ENCODE measurements at places on chromosomes 1 and 21. TPM values are rescaled to one million over a fixed set of nuclear protein-coding genes. Genes with fewer than 3 reads are reported as not detected.

The TAS1R1 gene
- not detected for total RNA-seq

GRCh38 chr1:182616130-182617013 is 12.2 kb upstream of the RGS16 start:
- DNase-seq: peak; percentile 66

The RAB42 gene
- not detected for total RNA-seq

The MYOC gene
- not detected for total RNA-seq

DNA sequence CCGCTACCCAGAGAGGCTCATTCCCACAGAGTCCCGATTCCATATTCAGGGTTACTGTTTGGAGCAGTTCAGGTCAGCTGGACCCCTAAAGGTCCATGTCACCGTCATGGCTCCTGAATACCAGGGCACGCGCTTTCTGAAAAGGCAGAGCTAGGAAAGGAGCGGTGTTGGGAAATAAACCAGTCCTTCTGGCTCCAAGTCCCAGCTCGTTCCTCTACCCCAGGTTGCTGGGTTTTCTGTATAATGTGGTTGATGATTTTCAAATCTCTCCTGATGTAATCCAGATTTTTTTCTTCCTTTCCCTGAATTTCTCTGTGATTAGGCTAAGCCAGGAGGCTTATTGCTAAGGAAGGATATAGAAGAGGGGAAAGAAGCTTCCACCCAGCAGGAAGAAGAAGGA is 14.0 kb upstream of the PKP1 start:
- no peak for DNase-seq

The RSBN1 gene
- 44.2 TPM for total RNA-seq

DNA sequence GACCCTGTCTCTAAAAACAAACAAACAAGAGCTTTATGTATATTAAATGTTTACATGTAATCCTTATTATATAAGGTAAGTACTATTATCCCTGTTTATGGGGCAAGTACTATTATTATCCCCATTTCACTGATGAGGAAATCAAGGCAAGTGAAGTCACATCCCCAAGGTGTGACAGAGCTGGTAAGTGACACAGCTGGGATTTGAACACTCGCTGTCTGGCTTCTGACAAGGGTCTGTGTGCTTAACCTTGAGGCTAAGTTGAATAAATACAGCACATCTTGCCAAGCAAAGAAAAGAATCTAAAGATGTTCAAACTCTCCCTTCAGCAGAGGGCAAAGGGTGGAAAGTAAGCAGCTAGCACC is 167.9 kb upstream of the IRF2BP2 start:
- DNase-seq: no peak

The LYPD8 gene
- total RNA-seq: not detected

DNA sequence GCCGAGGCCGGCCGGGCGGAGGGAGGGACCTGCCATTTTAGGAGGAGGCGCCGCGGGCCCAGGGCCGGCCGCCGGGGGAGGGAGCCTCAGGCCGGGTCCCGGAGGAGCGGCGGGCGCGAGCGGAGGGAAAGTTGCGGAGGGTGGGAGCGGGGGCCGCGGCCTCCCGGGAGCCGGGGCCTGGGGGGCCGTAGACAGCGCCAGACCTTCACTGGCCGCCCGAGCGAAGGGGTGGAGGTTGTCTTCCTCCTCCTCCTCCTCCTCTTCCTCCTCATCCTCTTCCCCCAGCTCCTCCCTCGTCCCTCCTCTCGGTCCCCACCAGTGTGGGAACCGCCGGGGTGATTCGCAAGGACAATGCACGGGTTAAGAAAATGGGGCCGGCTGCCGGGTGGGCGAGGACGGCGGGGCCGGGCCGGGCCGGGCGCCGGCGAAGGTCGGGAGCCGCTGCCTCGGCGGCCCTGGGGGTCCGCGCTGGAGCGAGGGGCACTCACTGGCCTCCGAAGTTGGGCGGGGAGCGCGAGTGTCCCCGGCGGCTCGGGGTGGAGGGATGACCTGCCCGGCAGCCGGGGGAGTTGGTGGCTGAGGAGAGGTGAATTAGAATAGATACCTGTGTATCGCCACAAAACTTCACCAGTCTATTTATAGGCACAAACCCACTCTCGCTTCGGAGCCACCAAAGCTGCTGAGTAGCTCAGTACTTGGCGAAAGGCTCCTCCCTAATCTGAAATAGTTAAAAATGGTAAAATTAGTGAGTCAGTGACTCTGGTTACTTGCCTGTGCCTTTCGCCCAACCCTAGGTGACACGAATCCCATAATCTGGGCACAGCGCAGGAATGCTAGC is 1.3 kb downstream of the DYRK1A start:
- peak; percentile 10 for DNase-seq

GRCh38 chr1:156740237-156740740 is 599 bp downstream of the MRPL24 start:
- DNase-seq: no peak

DNA sequence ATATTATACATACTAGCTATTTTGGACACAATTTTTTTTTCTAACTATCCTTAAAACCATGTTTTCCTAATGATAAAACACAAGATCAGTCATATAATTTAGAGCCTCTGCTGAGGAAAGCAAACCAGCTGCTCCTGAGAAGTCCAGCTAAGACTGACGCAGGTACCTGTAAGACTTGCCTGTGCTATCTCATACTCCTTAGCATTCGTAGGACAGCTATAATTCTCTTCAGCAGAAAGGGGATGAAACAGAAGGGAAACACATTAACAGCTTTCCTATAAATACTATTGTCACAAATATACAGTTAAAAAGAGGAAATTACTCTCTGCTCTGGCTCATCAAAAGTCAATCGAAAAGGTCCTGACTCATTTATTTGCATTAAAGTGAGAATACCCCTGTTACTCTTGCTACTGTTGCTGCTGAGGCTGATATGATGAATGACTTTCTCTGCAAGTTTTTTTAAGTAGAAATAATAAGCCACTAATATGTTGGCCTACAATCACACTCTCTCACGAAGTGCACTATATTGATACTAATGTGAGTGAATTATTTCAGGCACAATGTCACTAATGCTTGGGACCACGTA is 757.1 kb downstream of the KCNT2 start:
- DNase-seq: no peak

DNA sequence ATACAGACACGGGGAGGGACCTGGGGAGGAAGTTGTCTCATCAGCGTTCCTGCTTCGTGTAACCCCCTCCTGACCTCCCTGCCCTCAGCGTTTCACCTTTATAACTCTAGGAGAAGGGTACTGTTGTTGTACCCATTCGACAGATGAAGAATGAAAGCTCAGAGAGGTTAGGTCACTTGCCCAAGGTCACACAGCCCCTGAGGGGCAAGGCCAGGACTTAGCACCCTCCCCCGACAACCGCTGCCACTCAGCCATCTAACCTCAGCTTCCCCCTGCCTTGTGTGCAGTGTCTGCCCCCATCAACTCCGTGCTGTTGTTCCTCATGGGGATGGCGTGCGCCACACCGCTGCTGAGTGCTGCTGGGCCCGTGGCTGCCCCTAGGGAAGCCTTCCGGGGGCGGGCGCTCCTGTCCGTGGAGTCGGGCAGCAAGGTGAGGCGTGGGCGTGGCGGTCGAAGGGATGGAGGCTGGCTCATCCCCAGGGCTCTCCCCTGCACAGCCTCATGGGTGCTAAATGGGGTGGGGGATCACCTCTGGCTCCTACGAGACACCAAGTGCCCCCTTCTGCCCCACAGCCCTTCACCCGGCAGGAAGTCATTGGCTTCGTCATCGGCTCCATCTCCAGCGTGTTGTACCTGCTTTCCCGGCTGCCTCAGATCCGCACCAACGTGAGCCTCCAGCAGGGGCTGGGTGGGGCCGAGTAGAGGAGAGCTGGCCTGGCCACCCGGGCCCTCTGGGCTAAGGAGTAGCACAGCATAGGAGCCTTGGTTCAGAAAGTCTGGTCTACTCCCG is 14.0 kb downstream of the SLC66A1 start:
- DNase-seq: no peak

The TMEM200B gene
- total RNA-seq: not detected

Measured in CD4-positive, alpha-beta T cell (primary cell).